ENCODE measurements at places on chromosomes 11 and 22. TPM values are rescaled to one million over a fixed set of nuclear protein-coding genes. Genes with fewer than 3 reads are reported as not detected.

The BIRC2 gene
- 39.1 TPM for total RNA-seq

The KREMEN1 gene
- total RNA-seq: 3.9 TPM

The PPP1R14B gene
- 93.2 TPM for total RNA-seq

The GGTLC2 gene
- not detected for total RNA-seq

The GPHA2 gene
- not detected for total RNA-seq

The OR52I2 gene
- not detected for total RNA-seq

The CCDC73 gene
- under 0.01 TPM for total RNA-seq

The IGLL1 gene
- total RNA-seq: not detected

The CWC15 gene
- total RNA-seq: 48.3 TPM

The BACE1-AS gene
- 2.6 TPM for total RNA-seq

Data from bronchial smooth muscle cell (primary cell).